NCI-H2081 (cell line): ENCODE measurements at places on chromosomes 6 and 20.

- no peak for DNase-seq
These were observed 21.9 kb downstream of the NCOA7 start for GRCh38 chr6:125812394-125813292.

DNA sequence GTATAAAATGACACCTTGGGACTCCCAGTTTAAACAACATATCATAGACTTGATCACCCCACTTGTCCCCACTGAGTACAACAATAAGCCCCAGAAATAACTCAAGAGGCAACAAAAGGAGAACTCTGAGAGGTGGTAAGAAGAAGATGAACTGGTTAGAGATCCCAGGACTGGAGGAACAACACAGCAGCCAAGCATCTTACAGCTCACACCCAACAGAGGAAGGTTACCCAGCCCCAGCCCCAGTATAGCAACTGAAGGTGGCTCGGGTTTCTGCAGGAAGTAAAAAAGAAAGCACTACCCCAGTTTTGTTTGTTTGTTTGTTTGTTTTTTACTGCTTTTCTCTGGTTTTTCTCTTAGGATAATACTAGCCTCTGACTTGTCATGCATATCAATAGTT lies 17.1 kb upstream of the TGM6 start:
- no peak for DNase-seq

DNA sequence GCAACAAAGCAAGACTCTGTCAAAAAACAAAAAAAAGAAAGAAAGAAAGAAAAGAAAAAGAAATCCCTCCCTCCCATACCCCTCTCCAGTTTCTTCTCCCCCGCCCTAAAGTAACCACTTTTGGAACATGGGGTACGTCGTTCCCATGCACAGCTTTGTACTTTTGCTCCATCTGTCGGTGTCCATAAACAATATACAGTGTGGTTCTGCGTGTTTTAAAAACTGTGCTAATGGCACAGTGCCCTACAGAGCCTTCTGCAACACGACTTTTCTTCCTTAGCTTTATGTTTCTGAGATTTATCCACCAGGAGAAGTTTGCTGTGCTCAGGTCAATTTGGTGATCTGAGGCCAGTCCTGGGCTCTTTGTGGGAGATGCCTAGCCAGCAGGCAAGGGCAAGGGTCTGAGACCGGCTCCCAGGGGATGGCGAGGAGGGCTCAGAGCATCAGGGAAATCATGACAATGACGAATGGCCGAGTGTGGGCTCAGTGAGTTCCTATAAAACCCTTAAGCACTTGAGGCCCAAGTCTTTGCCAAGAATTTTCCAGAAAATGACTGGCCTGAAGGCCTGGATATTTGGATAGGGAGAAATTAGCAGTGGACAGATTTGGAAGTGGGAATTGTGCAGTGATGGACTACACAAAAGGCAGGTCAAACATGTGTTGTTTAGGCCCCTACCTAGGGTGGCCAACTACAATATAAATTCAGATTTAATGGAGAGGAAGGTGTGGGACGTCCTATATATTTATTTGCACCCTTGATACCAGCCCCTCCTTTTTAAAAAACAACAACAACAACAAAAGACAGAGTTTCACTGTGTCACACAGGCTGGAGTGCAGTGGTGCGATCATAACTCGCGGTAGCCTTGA lies 1.9 kb upstream of the BCAS4 start:
- DNase-seq, result no peak

GRCh38 chr6:144283646-144284477 lies 1.3 kb upstream of the UTRN start:
- DNase-seq, result no peak

DNA sequence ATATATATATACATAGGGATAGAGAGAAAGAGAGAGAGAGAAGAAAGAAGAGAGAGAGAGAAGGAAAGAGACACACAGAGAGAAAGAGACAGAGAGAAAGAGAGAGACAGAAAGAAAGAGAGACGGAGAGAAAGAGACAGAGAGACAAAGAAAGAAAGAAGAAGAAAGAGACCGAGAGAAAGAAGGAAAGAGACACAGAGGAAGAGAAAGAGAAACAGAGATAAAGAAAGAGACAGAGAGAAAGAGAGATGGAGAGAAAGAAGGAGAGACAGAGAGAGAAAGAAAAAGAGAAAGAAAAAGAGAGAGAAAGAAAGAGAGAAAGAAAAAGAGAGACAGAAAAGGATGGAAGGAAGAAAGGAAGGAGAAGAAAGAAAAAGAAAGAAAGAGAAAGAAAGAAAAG lies 46.9 kb upstream of the TASP1 start:
- no peak for DNase-seq

- DNase-seq, result peak; percentile 18
These were observed 36.4 kb downstream of the HLA-DPB1 start for GRCh38 chr6:33112148-33112547.

DNA sequence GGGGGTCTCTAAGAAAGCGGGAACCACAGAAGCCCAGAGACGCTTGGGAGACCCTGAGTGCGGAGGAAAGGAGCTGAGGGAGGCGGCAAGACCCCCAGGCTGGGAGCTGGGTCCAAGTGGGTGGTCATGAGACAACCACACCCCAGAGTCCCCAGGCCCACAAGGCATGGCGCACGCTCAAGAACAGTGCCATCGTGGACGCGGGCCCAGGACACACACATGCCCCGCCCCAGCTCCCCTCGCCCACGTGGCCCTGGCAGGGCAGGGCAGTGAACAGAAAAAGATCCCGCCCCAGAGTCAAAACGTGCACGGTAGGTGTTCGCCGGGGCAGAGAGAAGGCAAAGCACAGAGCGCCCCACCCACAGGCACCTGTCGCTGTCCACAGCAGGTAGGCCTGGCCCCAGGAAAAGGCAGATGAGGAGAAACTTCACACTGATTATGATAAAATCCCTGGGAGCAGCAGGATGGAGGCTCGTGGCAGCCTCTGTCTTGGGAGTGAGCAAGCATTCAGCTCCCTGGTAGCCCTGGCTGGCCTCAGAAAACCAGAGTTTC lies 50.0 kb downstream of the BPIFB1 start:
- no peak for DNase-seq

- no peak for DNase-seq
These were observed 10.8 kb downstream of the KLHL31 start for GRCh38 chr6:53654745-53655240.

GRCh38 chr6:39239527-39240154 lies 10.4 kb upstream of the KCNK5 start:
- no peak for DNase-seq

DNA sequence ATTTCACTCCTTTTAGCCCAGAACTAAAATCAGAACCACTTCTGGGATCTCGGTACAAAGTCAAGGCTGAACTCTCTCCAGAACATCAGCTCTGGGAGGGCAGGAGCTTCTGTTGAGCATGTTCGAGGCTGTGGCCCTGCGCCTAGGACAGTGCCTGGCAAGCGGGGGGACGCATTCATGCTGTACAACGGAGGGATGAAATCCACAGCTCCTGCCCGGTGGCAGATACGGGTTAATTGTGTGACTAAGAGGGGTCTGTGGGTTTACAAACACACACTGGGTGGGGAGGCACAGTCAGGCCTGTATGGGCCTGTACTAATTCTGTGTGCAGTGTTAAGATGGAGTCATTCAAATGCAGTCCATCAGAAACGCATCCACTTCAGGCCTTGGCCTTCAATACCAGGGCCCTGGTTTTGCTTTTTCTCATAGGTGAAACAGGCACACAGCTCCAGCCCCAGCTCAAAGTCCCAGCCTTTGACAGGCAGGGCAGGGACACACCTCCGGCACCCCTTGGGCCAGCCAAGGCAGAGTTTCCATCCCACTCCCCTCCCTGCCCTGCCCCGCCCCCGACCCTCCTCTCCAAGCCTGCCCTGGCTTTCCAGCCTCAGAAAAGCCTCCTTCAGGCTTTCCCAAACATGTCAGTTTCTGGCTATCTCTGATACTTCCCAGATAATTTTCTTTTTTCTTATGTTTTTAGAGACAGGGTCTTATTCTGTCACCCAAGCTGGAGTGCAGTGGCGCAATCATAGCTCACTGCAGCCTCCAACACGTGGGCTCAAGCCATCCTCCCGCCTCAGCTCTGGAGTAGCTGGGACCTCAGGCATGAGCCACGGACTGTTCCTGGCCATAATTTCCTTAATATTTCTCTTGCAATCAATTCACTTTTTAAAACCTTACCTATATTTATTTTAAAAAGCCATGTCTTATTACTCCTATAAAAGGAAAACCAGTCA lies 109.8 kb downstream of the SULF2 start:
- DNase-seq, result no peak
